ENCODE measurements at places on chromosomes 11 and 22.

DNA sequence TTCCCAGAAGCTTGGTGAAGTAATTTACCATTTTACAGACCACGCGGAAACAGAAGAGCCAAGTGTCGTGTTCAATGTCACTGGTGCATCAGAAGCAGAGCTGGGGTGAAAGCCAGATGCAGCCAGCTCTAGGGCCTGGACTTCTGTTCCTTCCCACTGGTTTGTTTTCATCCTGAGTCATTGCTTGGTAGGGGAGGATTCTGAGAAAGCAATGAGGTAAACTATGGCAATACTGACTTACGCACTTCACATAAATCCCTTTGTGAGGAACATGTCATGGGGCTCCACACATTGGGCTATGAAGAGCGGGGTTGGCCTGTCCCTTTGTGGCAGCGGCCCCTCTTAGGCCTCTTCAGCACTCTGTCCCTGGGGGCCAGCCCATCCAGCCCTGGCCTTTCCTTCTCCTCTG, 52.4 kb upstream of the RBFOX2 start:
- peak; percentile 31 for DNase-seq

- DNase-seq: no peak
Measured at GRCh38 chr11:120063686-120064340, 74.1 kb downstream of the TRIM29 start.

GRCh38 chr11:128608746-128609407, 21.5 kb upstream of the ETS1 start:
- no peak for DNase-seq

- no peak for DNase-seq
Measured at GRCh38 chr11:95459291-95460042, 228.5 kb upstream of the SESN3 start.

GRCh38 chr11:132455044-132455443, 1077.3 kb downstream of the OPCML start:
- DNase-seq: no peak

DNA sequence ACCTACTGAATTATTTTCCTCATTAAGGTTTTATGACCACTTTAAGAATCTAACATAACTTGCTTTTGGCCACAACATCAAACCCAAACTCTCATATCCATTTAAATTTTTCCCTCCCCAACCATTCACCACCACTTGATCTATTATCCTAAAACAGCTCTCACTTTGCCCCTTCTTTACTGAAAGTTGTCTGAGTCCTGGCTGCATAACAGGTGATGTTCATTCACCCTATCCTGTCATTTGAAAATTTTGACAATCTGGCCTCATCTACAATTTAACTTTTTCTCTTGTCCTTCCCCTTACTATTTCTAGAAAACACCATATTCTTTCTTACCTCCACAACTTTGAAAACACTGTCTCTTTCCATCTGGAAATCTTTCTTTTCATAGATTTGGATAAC, 89.3 kb downstream of the BDNF start:
- no peak for DNase-seq

DNA sequence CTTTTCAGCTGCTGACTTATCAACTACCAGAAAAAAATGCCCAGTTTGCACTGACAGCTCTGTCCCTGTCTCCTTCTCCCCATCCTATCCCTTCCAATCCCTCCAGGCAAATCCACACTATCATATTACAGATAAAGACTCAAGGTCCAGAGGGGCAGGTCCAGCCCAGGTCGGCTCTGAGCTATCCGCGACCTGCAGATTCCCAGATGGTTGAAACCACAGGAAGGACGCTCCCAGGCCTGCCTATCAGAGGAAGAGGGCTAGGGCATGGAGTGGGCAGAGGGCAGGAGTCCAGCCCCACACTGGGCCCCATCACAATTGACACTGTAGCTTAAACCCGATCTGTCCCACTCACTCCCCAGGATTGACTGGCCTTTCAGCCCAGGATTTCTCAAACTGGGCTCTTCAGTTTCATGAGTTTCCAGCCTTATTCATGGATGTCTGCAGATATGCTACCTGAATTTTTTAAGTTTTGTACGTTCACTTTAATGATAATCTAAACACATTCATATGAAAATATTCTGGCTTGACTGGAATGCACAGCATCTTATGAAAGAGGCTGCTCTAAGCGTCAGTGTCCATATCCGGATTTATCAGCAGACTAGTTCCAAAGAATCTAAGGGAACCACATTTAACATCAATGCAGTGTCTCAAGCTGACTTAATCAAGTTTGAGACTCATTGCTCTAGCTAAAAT, 16.4 kb upstream of the FCHSD2 start:
- DNase-seq: no peak

DNA sequence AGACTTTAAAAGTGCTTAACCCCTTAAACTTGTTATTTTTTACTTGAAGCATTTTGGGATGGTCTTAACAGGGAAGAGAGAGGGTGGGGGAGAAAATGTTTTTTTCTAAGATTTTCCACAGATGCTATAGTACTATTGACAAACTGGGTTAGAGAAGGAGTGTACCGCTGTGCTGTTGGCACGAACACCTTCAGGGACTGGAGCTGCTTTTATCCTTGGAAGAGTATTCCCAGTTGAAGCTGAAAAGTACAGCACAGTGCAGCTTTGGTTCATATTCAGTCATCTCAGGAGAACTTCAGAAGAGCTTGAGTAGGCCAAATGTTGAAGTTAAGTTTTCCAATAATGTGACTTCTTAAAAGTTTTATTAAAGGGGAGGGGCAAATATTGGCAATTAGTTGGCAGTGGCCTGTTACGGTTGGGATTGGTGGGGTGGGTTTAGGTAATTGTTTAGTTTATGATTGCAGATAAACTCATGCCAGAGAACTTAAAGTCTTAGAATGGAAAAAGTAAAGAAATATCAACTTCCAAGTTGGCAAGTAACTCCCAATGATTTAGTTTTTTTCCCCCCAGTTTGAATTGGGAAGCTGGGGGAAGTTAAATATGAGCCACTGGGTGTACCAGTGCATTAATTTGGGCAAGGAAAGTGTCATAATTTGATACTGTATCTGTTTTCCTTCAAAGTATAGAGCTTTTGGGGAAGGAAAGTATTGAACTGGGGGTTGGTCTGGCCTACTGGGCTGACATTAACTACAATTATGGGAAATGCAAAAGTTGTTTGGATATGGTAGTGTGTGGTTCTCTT, 2.8 kb downstream of the MALAT1 start:
- peak; percentile 70 for DNase-seq

GRCh38 chr11:74256378-74257133, 54.9 kb downstream of the P4HA3 start:
- DNase-seq: no peak

DNA sequence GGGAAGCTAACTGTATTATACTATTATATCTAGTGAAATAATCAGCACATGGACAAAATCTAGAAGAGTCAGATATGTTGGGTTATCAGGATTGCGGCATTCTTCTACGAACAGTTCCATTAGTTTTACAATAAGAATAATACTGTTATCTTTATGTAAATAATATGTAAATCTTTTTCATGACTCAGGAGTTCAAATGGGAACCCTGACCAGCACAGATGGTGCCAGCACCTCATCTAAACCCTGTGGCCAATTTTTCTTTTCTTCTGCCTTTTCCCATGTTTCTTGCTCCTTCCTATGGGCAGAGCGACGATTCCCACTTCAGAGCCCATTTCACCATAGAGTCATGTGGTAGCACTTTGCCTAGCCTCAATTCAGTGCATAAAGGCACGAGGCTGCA, 68.4 kb upstream of the CYP2D6 start:
- DNase-seq: no peak

GRCh38 chr11:78244080-78244479, 55.4 kb downstream of the USP35 start:
- DNase-seq: peak; percentile 93

GRCh38 chr11:67270256-67271204, 4.3 kb downstream of the GRK2 start:
- DNase-seq: no peak

GRCh38 chr11:62033191-62034035, 66.0 kb upstream of the FTH1 start:
- DNase-seq: no peak

DNA sequence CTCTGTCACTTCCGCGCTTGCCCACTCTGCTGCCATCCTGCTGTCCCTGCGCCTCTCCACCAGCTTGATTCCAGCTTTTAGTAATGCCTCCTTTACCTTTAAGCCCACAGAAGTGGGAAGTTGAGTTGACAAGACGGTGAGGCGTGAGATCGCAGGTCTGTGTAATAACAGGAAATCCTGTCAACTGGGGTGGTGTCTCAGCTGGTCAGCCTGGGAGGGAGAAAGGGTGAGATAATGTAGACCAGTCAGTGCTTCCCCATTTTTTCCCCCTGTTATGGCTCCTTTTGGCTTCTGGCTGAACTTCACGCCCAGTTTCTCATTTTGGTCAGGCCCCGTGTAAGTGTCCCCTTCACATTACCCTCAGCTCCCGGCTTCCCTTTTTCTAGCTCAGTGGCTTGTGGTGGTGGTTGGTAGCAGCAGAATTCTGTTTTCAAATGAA, 98.9 kb downstream of the TRAF6 start:
- no peak for DNase-seq

- DNase-seq: no peak
Measured at GRCh38 chr11:1049071-1049405, 12.5 kb upstream of the MUC6 start.

DNA sequence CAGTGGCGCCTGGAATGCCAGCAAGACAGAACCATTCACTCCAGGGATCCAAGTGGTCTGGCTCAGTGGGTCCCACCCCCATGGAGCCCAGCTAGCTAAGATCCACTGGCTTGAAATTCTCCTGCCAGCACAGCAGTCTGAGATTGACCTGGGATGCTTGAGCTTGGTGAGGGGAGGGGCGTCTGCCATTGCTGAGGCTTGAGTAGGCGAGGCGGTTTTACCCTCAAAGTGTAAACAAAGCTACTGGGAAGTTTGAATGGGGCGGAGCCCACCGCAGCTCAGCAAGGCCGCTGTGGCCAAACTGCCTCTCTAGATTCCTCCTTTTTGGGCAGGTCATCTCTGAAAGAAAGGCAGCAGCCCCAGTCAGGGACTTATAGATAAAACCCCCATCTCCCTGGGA, 125.7 kb upstream of the DDI1 start:
- no peak for DNase-seq

DNA sequence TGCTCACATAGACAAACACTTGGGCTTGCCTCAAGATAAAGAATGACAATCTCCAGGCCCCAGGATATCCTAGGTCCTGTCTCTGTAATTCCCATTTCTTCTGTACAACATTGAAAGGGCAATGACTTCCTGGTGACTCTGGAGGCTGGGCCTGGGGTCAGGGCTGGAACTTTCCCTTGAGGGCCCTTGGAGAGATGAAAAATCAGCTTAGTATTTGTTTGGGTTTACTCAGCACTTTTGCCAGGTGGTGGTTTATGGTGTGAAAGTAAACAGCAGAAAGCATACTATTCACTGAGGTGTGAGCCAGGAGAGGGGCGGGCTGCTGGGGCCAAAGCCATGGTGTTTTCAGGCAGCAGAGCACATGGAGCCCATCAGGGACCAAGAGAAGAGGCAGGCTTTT, 214.7 kb upstream of the NARS2 start:
- DNase-seq: no peak

- DNase-seq: no peak
Measured at GRCh38 chr22:21032868-21033688, 717 bp upstream of the SLC7A4 start.

- no peak for DNase-seq
Measured at GRCh38 chr11:17777086-17777737, 42.6 kb downstream of the KCNC1 start.

GRCh38 chr11:12993626-12994025, 15.5 kb upstream of the RASSF10 start:
- DNase-seq: no peak

GRCh38 chr11:12797996-12798395, 123.8 kb downstream of the TEAD1 start:
- DNase-seq: no peak

DNA sequence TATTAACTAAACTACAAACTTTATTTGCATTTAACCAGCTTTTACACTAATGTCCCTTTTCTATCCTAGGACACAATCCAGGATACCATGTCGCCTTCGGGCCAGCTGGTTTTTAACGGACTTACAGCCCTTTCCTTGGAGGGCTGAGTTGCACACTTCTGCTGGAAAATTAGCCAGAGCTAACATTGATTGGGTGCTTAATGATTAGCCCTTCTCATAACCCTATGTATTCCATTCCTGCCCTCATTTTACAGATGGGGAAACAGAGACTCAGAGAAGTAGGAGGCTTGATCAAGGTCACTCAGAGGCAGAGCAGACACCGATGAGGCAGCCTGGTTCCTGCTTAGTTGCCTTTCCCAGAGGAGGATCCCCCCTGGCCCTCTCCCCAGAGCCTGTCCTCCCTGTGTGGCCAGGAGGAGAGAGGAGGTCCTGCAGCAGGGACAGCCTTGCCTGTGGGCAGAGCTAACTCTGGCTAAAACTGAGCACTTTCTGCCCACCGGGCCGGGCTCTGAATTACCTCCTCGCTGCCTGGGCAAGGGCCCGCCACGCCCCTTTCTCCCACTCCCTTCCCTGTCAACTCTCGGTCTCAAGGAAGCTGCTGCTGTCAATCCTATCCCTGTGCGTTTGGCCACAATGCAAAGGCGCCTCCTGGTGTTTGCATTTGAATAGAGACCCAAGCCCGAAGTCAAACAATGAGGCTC, 59.6 kb upstream of the PAX6 start:
- DNase-seq: peak; percentile 81

GRCh38 chr11:108128772-108129171, 7.4 kb downstream of the ACAT1 start:
- no peak for DNase-seq

- DNase-seq: no peak
Measured at GRCh38 chr22:44359496-44360110, 46.9 kb upstream of the SHISAL1 start.

DNA sequence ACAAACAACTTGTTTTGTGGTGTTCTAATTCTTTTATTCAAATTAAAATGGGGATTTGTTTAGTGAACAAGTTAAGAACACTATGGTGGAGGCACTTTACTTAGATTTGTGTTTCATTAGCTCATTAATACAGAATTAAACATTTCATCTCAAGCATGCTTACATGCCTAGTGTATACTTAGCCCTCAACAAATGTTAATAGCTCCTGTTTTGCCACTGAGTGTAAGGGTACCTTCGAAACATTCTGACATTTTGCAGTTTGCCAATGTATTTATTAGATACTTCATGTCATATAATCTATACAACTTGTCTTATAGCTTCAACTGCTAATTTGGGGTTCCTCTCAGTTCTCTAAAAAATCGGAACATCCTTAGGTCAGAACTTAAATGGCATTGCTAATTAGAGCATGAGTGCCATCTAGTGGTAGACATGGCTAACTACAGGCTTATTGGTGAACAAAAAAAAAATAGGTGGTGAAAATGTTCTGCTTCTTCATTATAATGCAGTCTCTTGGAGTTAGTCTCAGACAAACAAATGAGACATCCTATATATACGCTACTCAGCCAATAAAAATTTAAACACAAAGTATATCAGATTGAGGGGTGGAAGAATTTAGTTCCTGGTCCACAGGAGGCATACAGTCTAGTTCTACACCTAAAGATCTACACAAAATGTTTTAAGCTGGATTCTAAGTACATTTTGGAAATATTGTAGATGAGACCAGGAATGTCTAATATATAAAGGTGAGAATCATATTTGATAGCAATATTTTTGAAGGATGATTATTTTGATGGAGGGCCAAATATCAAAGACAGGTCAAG, 4.9 kb upstream of the CNTN5 start:
- peak; percentile 48 for DNase-seq
